ENCODE measurements at places on chromosomes 13 and 19.
A peak's percentile ranks its signal among the peaks of the same experiment; 100 is the strongest.

DNA sequence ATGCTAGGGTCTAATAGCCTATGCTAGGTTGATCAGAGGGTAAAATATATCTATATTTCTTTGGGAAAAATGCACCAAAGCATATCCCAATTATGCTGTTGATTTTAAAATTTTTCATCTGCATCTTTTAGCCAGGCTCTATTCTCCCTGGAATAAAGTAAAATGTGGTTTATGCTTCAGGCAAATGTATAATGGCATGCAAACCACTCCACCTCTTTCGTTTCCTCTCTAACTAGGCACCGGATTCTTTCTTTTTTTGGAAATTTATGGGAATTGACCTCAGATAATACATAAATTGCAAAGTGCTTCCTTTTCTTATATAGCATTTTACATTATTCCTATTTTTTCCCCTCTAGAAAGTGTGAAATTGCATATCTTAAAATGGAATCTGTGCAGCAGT lies 386.5 kb downstream of the OLFM4 start:
- no peak for DNase-seq

- no peak for DNase-seq
These were observed 32.7 kb downstream of the FBN3 start for GRCh38 chr19:8116437-8117293.

- DNase-seq, result no peak
These were observed 9.8 kb downstream of the MEDAG start for GRCh38 chr13:30915691-30916541.

- peak; percentile 74 for DNase-seq
These were observed 4.2 kb downstream of the DHX34 start for GRCh38 chr19:47353307-47353712.

GRCh38 chr13:104683789-104684188 lies 1617.6 kb upstream of the SLC10A2 start:
- DNase-seq, result no peak

DNA sequence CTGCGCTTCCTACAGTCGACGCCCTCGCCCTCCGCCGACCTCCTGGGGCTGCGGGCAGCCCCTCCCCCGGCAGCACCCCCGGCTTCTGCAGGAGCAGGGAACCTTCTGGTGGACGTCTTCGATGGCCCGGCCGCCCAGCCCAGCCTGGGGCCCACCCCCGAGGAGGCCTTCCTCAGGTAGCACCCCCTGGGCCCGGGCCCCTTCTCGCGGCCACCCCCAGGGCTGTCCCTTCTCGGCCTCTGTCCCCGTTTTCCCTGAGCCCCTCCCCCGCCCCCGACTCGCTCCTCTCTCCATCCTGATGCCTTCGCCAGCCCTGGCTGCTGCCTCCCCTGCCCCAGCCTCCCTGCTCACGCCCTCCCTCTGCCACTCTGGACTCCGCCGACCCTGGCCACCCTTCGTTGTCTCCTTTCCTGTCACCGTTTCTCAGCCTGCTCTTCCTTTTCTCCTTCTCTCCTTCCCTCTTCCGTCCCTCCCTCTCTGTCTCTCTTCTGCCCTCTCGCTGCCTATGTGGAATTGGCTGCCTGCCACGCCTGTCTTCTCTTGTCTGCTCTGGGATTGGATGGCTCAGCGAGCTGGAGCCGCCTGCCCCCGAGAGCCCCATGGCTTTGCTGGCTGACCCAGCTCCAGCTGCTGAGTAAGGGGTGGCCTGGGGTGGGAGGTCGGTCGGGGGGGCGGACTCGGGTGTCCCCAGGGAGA lies 11.0 kb downstream of the FUZ start:
- peak; percentile 77 for DNase-seq

Data from left colon (tissue), 2 donors.